Kidney glomerular epithelial cell (primary cell): ENCODE measurements at places on chromosomes 2 and 18.

DNA sequence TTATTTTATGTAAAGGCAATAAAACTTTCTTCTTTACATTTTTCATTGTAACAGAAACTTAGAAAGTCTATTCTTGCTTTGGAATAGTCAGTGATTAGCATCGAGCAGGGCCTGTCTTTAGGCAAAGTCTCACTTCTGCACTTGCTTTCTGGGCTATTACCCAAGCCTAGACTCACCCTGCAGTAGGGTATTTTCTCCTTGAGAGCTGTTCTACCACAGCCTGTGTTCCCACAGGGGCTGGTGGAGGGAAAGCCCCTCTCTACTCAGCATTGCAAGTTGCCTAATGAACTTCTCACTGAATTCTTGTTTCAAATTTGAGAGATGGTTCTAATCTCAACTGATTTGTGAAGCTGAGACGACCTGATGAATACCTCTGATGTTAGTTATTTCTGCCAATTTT is 111.7 kb upstream of the KLHL14 start:
- no peak for DNase-seq

DNA sequence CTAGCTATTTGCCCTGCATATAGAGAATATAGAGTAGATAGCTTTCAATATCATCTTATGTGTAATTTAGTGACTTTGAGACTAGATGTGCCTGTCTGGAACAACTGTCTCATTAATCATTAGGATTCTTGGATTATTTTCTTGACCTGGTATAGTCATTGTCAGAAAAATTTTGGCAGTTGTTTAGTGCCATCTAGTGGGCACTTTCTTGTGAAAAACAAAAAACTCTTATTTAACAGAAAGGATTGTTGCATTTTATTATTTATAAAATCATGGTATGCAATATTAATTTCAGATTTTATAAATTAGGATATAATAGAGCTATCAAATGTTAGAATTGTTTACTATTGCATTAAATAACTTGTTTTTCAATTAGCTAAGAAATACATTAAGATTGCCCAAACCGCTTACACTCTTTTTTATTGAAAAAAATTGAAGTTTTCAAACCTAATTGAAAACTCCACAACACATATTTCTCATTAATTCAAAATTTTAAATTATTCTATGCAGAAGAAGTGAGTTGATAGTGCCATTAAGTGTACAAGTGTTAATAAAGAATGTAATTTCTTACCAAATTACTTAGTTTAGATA is 80.3 kb downstream of the DYNAP start:
- DNase-seq = peak; percentile 29

- peak; percentile 83 for DNase-seq
Measured at GRCh38 chr18:45050712-45051601, 370.3 kb downstream of the SETBP1 start.

DNA sequence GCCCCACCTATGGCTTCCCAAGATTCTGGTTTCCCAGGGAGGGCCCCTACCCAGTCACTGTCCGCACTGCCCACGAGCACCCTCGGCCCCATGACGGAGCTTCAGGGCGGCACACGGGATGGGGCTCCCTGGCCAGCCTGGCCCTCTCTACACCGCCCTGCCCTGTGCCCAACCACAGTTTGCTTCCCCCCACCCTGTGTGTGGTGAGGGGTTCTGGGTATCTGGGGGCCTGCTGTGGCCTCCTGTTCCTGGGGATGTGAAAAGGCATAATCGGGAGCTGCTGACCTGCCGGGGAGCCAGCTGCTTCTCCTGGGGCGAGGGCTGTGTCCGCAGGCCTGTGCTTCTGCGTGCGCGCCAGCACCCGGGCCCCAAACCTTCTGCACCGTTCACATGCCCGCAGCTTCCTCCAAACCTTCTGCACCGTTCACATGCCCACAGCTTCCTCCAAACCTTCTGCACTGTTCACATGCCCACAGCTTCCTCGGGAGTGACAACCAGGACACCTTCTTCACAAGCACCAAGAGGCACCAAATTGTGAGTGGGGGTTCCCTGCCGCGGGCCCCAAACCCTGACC is 12.4 kb downstream of the ANO7 start:
- DNase-seq = no peak

- DNase-seq = peak; percentile 94
Measured at GRCh38 chr2:37871456-37872191, 53.5 kb upstream of the RMDN2 start.

DNA sequence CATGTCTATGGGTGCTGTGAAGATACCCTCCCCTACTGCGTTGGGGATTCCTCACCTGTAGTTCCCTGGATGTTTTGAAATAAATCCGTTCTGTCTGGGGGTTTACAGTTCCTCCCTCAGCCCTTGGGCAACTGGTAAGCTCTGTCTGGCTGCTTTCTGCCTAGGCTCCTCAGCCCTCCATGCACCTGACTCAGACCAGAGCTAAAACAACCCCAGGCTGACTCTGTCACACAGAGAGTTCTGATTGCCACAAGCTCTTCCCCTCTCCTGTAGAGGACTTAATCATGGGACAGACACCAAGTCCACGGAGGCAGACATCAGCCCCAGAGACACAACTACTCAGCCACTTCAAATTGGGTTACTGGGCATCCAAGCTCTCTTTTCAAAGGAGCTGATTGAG is 6.3 kb downstream of the VIT start:
- DNase-seq = no peak

DNA sequence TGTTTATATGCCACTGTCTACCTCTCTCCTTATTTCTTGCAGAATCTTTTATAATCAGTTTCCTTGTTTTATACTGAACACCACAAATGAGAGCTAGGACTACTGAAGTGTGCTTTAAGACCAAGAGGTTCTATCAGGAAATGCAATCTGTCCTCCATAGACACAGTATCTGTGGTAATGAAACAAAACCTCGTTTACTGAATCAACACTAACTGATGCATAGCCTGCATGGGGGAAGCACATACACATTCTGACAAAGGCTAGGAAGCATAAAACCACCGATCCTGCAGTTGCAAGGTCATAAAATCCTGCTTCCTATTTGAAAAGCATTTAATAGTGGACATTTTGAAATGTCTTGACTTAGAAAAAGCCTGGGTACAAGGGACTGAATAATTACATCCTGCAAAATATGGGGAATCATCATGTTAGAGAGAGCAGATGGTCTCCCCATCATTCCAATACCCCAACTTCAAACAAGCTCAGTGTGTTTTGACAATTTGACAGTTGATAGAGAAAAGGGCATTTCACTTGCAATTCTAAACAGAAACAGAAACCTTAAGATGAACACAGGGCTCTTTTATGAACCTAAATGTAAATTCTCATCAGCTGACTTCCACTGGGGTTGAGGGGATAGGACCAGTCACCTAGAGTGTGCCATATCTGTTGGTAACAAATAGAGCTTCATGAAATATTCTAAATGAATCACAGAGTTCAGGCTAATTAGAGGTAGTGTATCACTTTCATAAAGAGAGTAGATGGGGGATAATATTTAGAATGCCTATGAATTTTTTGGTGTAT is 1845.6 kb upstream of the PIK3C3 start:
- DNase-seq = peak; percentile 21

DNA sequence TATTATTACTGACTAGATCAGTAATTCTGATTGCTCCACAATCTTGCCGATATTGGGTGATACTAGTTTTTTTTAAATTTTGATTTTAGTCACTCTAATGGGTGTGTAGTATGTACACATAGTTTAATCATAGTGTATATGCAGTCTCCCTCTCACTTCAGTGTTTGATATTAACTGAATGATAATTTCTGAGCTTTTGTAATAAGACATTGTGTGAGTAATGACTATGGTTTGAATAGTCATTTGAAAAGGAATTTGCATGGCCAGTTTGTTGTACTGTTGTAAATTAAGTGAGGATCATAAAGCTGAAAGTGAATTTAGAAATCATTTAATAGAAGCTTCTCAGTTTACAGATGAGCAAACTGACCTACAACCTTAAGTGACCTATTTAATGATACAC is 33.4 kb downstream of the USP14 start:
- DNase-seq = no peak

DNA sequence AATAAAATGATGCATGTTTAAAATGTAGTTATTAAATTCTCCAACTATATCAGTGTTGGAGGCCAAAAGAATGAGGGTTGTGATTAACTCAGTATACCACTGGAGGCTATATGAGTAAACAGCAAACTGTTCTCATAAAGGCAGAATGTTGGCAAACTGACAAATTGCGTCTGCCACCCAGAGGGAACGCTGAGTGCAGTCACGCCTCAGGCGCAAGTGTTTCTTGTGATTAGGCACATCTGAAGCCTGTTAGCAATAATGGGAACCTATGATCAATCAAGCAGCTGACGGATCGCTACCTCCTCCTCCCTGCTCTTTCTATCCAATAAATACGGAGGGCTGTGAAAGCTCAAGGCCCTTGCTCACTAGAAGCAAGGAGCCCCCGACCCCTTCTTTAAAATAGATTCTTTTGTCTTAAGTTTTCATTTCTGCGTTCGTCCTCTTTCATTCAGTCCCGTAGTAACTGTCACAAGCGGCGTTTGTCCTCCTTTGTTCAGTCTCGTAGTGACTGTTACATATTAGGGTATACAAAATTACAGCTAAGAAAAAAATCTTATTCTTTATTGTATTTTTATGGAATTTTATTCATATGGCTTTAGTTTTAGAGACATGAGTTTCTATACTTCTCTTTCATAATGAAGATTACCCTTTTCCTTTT is 16.3 kb upstream of the RMND5A start:
- no peak for DNase-seq

DNA sequence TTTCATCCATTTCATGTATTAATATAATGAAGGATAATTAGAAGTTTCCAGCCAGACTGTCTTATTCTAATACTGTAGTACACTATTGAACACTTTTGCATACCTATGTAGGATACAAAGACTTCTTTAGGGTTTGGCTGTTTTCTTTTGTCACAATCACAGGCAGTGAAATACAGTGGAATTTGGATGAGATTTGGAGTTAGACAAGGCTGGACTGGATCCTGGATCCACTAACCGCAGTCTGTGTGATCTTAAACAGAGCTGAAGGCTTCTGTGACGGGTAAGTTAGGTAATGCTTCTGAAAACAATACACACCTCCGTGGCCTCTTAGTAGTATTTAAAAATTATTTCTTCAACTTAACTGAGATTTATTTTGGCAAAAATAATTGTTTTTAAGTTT is 1128.6 kb upstream of the CDH2 start:
- DNase-seq = no peak

GRCh38 chr2:64727013-64727767 is 73.5 kb upstream of the SERTAD2 start:
- no peak for DNase-seq

- no peak for DNase-seq
Measured at GRCh38 chr2:118852605-118853128, 5.2 kb upstream of the EN1 start.

DNA sequence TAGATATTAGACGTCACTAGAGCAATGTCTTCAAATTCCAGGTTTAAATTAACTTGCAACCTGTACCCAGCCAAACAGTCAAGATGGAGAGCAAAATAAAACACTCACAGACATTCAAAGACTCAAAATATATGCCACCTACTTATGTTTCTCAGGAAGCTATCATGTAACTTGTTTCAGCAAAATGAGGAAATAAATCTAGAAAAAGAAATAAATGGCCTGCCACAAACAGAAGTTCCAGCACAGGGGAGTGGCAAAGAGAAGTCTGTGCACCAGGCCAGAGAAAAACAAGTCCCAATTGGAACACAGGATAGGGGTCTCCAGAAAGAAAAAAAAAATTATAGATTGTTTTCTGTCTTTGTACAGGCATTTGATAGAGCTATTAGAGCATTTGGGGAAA is 96.7 kb downstream of the LRP2 start:
- no peak for DNase-seq

DNA sequence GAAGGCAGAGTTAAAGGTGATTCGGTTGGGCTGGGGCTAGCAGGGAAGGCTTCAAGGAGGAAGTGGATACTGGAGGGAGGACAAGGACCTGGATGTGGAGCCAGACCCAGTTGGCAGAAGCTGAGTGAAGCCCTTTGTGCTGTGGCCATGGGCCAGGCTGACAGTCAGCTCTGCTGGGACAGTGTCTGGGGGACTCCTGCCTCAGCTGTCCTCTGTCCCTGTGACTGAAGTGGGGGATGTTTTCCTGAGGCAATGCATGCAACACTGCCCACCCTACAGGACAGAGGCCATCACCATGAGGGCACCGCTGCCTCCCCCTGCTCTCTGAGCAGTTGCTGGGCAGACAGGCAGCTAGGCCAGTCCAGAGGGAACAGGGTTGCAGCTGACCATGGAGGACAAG is 40.0 kb downstream of the ST8SIA5 start:
- no peak for DNase-seq

- no peak for DNase-seq
Measured at GRCh38 chr2:215394102-215394805, 41.6 kb downstream of the FN1 start.

DNA sequence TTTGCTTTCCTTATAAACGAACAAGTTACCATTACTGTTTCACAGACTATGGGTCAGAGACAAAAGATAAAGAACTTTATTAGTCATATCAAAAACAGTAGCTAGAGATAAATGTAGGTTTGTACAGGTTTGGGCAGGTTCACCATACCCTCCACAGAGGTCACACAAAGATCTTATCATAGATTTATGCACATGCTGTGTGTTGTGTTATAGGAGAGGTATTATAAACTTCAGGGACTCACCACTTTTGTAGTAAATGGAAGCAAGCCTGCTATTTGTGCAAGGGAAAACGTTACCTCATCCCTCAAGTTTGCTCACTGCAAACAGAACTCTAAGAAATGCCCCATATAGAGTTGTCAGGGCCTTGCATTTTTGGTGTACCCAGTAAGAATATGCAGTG is 584.5 kb upstream of the LRRTM1 start:
- no peak for DNase-seq

- no peak for DNase-seq
Measured at GRCh38 chr2:227366769-227367426, 12.2 kb downstream of the TM4SF20 start.

- no peak for DNase-seq
Measured at GRCh38 chr2:160612266-160612856, 118.8 kb upstream of the RBMS1 start.

- peak; percentile 22 for DNase-seq
Measured at GRCh38 chr2:193240752-193241151, 1046.0 kb upstream of the TMEFF2 start.

GRCh38 chr2:194166818-194167217 is 1490.2 kb upstream of the SLC39A10 start:
- DNase-seq = peak; percentile 32

- no peak for DNase-seq
Measured at GRCh38 chr2:172113617-172114016, 10.9 kb upstream of the DLX2 start.

GRCh38 chr2:75539955-75540716 is 20.6 kb downstream of the EVA1A start:
- no peak for DNase-seq

- DNase-seq = no peak
Measured at GRCh38 chr18:71223486-71223885, 934.6 kb downstream of the SOCS6 start.

GRCh38 chr18:75880925-75881504 is 453.5 kb upstream of the SMIM21 start:
- DNase-seq = no peak

GRCh38 chr2:136363900-136364299 is 246.0 kb upstream of the CXCR4 start:
- no peak for DNase-seq

GRCh38 chr2:235532307-235532706 is 38.5 kb downstream of the AGAP1 start:
- DNase-seq = no peak
